ENCODE measurements at places on chromosomes 13 and 19.

- no peak for DNase-seq
Observed at GRCh38 chr19:56751078-56751489, 79.5 kb upstream of the ZNF835 start.

DNA sequence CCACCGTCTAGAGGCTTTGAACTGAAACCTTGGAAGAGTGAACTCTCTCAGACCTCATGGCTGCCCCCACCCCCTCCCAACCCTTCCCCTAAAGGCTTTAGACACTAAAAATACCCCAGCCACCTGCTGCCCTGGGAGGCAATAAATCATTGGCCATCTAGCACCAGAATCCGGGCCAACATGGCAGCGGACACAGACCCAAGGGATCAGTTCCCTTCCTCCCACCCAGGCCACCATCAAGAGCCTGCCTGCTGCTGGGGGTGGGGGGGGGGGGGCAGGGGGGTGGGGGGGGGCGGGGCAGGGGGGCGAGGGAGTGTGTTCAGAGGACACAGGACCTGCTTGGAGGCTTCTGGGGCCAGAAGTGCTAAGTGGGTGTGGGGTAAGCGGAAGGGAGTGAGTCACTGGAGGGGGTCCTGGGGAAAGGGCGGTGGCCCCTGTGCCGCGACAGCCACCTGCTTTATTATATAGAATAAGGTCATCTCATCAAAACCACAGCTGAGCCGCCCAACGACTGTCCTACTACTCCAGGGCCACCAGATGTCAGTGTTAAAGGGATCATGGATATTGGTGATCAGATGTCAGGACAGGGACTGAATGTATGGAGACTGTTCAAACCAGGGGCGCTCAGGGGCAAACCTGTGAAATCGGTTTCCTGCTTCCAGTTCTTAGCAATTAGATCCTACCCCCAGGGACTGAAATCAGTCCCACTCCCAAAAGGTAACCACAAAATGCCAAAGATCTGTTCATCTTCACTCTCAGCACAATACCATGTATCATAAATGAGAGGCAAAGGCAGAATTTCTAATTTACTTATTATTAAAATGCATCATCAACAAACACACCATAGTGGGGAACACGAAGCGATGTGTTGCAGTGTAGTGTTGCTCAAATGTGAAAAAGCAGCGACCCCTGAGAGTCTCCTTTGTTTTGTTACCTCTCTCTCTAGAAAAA, 24.3 kb downstream of the ARL11 start:
- no peak for DNase-seq

DNA sequence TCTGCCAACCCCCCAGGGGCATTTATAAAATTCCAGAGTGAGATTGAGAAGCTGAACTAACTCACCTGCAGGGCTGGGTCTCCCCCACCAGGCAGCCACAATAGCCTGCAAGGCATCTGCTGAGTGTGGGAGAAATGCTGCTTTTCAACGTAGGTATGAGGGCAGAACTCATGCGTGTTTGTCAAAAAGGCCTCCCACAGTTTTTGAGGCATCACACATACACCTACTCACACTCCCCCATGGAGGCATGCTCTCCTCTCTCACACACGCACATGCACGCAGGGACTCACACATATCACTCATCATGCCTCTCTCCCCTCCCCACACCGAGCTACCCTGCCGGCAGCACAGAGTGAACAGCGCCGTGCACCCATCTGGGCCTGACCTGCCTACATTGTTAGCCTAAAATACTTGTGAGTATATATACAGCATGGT, 390.5 kb downstream of the FGF9 start:
- no peak for DNase-seq

GRCh38 chr13:44498969-44499368, 77.2 kb downstream of the TSC22D1 start:
- DNase-seq, result no peak

GRCh38 chr19:54164369-54165068, 5.0 kb upstream of the LENG1 start:
- no peak for DNase-seq
